ENCODE measurements at places on chromosomes 5 and 9.

DNA sequence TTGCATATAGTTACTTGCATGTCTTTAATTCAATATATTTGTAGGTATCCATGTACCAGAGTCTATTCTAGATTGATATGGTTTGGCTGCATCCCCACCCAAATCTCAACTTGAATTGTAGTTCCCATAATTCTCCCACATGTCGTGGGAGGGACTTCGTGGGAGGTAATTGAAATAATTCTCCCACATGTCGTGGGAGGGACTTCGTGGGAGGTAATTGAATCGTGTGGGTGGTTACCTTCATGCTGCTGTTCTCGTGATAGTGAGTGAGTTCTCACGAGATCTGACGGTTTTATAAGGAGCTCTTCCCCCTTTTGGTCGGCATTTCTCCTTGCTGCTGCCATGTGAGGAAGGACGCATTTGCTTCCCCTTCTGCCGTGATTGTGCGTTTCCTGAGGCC, 16.5 kb downstream of the FBXL7 start:
- no peak for DNase-seq

DNA sequence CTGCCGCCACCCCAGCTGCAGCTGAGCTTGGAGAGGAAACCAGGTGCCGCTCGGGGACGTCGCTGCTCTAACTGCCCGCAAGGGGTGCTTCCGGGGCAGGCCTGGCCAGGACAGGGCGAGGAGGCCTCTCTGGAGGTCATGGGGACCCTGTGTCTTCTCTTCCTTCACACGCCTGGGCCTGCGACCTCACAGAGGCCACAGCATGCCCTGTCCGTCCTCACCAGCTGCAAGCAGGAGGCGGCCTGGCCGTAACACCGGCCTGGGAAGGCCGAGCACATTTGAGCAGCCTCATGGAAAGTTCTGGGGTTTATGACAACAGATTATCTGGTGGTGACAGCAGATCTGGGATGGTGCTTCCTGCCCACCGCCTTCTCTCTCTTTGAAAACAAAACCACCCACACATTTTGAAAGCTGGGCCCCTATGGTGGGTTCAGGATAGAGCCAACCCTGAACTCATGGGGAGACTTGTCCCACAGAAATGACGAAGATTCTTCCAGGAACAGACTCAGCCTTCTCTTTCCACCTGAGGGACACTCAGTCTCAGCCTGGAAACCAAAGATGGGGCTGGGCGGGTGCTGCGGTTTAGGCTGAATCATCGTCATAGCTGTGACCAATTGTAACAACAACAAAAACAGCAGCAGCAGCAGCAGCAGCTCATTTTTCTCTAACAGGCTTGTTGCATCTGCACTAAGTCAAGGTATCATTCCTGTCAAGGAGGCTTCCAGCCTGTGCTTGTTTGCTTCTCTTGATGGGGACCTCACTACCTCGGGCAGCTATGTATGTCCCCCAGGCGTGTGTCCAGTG, 99.6 kb upstream of the RAPGEF1 start:
- DNase-seq, result no peak

GRCh38 chr9:114216081-114216480, 60.7 kb downstream of the COL27A1 start:
- peak; percentile 29 for DNase-seq

GRCh38 chr5:55459572-55459971, 75.2 kb downstream of the PLPP1 start:
- no peak for DNase-seq

- no peak for DNase-seq
These were observed 170.0 kb downstream of the SEC61B start for GRCh38 chr9:99391937-99392594.

GRCh38 chr5:180161420-180162303, 47.3 kb downstream of the RASGEF1C start:
- peak; percentile 80 for DNase-seq

DNA sequence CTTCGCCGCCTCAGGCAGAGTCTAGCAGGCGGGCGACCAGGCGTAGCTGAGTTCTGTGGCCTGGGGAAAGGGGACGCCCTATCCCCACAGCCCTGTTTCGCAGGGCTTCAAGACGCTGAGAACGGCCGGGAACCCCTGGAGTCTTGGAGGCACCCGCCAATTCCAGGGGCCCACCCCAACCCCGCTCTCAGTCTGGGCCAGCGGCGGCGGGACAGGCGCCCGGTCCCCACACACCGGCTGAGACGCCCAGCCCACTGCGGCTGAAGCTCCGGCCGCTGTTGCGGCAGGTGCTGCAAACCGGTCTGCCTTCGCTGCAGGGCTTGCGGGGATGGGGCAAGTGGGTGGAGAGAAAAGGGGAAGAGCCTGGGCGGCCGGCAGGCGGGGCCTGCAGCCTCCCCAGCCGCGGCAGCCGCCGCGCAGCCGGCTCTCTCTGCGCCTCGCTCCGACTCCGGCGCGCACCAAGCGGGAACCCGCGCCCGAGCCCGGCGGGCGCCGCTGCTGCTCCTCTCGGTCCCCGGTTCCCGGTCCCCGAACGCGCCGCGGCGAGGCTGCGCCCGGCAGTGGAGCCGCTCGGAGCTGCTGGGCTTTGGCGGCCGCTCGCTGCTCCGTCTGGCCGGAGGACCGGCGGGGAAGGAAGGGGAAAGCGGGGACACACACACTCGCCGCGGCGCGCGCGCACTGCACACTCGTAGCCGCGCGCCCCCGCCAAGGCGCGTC, at the start of gene PIP5K1B:
Gene PIP5K1B (plus strand): TSS at position 427 of the 717 bp plus-strand sequence. CDS start 117,375 bp downstream, outside the sequence.
- DNase-seq, result peak; percentile 35

DNA sequence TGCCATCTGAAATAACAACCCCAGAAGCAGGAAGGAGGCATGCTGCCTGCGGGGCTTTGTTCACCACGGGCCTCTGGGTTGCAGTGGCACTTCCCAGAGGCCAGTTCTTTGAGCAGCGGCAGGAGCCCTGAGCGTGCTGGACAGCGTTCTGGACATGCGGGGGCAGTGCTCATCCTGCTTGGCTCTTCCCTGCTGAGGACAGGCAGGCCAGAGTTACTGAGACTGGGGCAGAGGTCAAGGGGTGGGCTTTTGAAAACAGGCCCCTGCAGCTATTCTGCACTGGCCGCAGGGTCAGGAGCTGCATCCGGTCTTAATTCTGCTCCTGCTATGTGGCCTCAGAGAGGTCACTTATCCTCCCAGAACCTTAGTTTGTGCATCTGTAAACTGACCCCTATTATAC, 258.6 kb downstream of the FSTL4 start:
- DNase-seq, result no peak

DNA sequence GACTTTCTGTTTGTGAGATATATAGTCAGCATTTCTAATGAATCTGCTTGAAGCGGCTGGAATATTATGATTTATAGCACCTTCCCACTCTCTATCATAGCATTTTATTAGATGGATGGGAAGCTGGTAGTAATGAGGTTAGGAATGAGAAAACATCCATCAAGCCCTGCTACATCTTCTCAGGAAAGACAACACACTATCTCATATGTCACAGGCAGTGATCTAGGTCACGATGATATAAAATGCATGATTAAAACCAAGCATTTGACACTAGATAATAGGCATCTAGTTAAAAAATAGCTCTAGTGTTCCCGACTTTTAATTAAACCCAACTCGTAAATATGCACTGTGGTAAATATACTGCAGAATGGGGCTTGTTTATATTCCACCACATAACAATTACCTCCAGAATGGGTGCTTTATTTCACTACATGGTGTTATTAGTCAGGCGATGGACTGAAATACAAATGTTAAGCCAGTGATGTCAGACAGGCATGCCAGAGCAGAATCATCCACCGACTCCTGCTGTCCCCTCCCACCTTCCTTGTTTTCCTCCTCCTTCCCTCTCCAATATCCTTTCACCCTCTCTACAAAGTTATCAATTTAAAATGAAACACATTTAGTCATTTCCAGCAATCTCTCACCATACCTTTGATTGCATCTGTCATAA, 286.8 kb downstream of the SPATA31D1 start:
- no peak for DNase-seq
